Trophoblast cell (in vitro differentiated cells and primary cell): ENCODE measurements at places on chromosomes 5 and 9.
A peak's percentile ranks its signal among the peaks of the same experiment; 100 is the strongest.

DNA sequence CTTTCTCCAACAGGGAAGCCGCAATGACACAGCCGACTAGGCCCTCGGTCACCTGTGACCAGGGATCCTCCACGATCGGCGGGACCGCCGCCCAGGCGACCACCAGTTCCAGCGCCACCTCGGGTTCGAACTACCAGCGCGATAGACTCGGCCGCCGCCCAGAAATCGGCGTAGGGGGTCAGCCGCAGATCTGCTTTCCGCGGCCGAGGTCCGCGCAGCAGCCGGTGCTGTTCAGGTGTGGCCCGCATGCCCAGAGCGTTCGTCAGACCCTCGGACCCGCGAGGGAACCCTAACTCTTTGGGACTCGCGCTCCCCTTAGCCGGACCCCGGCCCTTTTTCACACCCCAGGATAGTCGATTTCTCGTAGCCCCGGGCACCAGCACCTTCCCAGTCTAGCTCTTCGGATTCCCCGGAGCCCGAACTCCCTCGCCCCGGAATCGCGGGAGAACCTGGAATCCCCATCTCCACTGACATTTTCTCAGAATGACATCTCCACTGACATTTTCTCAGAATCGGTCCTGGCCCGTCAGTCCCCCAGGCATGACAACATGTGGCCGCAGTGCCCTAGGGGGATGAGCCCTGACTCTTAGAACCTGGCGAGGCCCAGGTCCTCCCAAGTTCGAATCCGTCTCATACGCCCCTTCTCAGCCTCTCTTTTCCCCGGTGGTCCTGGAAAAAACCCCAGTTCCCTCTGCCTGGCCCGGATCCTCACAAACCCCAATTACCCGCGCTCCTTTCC is 428 bp downstream of the C5orf52 start:
- no peaks in the 10 kb centered on the region for H3K27me3 ChIP-seq
- no peak overlapping the region for H3K4me3 ChIP-seq
- DNase-seq, result peak; percentile 54
- H3K27ac ChIP-seq, result no peak overlapping the region

DNA sequence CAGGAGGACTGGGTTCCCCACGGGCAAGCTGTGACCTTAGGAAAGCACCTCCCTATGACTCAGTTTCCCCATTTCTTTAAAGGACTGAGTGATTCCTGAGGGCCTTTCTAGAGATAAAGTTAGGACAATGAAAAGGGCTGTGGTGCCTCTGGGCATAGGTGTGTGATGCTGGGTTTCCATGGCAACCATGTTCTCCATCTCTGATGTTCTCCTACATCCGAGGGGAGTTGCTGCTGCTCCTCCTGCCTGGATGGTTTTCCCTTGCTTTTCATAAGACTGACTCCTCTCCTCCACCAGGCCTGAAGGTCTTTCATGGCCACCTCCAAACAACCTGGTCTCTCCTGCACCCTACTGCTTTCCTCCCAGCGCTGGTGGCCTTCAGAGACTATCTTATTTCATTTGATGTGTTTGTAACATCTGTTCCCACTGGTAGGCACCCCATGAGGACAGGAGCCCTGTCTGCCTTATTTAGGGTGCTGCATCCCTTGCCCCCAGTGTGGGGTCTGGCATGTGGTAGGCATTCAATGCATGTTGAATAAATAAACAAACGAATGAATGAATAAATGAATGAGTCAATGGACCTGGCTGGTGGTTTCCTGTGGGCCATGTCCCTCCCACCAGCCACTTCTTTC is 112.2 kb upstream of the HAND1 start:
- no peak overlapping the region for H3K27ac ChIP-seq
- H3K4me1 ChIP-seq, result peaks cover 7% of the 10 kb centered on the region
- H3K36me3 ChIP-seq, result no peaks in the 10 kb centered on the region
- no peaks in the 10 kb centered on the region for H3K27me3 ChIP-seq
- H3K4me3 ChIP-seq, result no peak overlapping the region
- no peak for DNase-seq

- H3K27me3 ChIP-seq, result no peaks in the 10 kb centered on the region
- H3K36me3 ChIP-seq, result peaks cover 13% of the 10 kb centered on the region
- no peak overlapping the region for H3K27ac ChIP-seq
- no peak for DNase-seq
- H3K4me3 ChIP-seq, result no peak overlapping the region
Measured at GRCh38 chr9:98142925-98143481, 24.0 kb upstream of the TRIM14 start.

DNA sequence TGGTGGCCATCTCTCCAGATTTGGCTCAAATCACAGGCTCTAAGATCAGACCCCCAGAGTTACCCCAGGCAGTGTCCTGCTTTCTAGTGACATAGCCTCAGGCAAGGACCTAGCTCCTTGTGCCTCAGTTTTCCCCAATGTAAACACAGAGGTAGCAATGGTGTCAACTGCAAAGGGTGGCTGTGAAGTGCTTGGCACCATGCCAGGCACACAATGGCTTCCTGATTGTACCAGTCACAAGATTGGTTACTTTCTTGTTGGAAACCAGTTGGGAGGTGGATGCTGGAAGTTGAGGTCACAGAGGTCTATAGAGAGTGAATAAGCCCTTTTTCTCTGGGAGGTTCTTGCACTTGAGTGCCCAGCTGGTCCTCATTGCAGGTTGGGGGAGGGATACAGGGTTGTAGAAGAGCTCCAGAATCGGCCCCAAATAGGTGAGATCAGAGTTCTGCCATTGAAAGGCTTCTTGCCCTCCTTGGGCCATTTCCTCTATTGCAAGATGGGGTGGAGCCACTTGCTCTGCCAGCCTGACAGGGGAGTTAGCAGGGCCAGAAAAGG is 2.3 kb downstream of the STKLD1 start:
- H3K4me3 ChIP-seq, result no peak overlapping the region
- no peak for DNase-seq
- peaks cover 2% of the 10 kb centered on the region for H3K4me1 ChIP-seq
- H3K27ac ChIP-seq, result no peak overlapping the region
- H3K27me3 ChIP-seq, result no peaks in the 10 kb centered on the region
- H3K36me3 ChIP-seq, result peaks cover under 1% of the 10 kb centered on the region

GRCh38 chr9:84270847-84271530 is 69.6 kb downstream of the SLC28A3 start:
- H3K27me3 ChIP-seq, result no peaks in the 10 kb centered on the region
- H3K4me1 ChIP-seq, result no peaks in the 10 kb centered on the region
- DNase-seq, result no peak
- no peaks in the 10 kb centered on the region for H3K36me3 ChIP-seq
- no peak overlapping the region for H3K4me3 ChIP-seq

GRCh38 chr9:79131246-79131774 is 440.5 kb upstream of the TLE4 start:
- no peak overlapping the region for H3K27ac ChIP-seq
- no peak for DNase-seq
- no peak overlapping the region for H3K4me3 ChIP-seq
- H3K4me1 ChIP-seq, result no peaks in the 10 kb centered on the region

- H3K4me3 ChIP-seq, result no peak overlapping the region
- no peak overlapping the region for H3K27ac ChIP-seq
- peaks cover 2% of the 10 kb centered on the region for H3K36me3 ChIP-seq
Measured at GRCh38 chr9:109418827-109419226, 79.3 kb downstream of the PTPN3 start.

GRCh38 chr9:76372336-76372735 is 21.9 kb downstream of the RFK start:
- H3K27ac ChIP-seq, result no peak overlapping the region
- no peaks in the 10 kb centered on the region for H3K27me3 ChIP-seq
- no peaks in the 10 kb centered on the region for H3K36me3 ChIP-seq

GRCh38 chr5:124824637-124825158 is 78.3 kb upstream of the ZNF608 start:
- H3K27ac ChIP-seq, result no peak overlapping the region
- no peak overlapping the region for H3K4me3 ChIP-seq
- H3K36me3 ChIP-seq, result no peaks in the 10 kb centered on the region
- DNase-seq, result peak; percentile 15
- H3K4me1 ChIP-seq, result no peaks in the 10 kb centered on the region

DNA sequence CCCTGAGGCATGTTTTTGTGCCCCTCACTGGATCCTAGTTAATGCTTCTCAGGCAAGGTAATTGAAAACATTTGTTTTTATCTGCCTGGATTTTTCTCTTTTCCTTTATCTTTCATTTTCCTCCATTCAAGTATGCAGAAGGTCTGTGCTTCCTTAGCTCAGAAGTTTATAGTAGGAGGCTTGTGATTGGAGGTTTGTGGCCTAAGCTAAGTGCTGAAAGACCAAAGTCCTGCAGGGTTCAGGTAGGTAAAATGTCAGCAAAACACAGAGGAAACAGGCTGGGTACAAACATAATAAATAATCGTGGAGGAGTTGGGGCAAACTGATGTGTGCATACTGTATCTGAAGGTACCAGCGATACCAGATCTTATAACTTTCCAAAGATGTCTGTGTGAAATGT is 230.9 kb upstream of the KLF4 start:
- H3K4me3 ChIP-seq, result no peak overlapping the region
- no peaks in the 10 kb centered on the region for H3K4me1 ChIP-seq
- H3K36me3 ChIP-seq, result no peaks in the 10 kb centered on the region
- H3K27ac ChIP-seq, result no peak overlapping the region
- no peak for DNase-seq

DNA sequence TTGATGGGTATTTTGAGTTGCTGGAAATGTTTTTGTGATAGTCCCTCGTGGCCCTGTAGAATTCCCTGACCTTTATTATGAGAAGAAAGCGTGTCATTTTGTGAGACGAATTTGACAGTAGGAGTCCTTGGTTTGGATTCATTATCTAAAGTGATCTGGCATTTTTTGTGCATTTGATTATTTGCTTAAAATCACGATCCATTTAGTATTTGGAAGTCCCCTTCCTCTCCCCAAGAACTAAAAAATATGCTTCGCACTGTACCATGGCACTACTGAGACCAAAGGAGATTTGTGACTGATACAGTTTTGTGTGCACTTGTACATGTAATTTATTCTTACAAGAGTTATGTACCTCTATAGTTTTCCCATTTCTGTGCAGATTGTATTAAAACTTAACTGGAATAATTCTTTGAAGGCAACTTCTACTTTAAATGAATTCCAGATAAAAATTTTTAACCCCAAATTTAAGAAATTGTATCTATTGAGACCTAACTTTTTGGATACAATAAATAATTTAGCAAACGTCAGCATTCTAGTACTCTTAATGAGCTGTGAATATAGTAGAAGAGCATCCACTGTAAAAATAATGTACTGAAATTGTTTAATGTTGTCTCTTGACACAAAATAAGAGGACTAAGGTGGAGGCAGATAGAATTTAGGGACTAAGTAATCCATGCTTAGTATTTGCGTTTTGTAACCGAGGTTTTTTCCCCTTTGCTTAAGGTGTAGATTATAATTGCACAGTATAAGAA is 2.1 kb downstream of the MAP3K1 start:
- H3K36me3 ChIP-seq, result no peaks in the 10 kb centered on the region
- H3K27ac ChIP-seq, result peak overlapping the region; percentile 97
- no peak for DNase-seq
- H3K4me3 ChIP-seq, result no peak overlapping the region
- H3K27me3 ChIP-seq, result no peaks in the 10 kb centered on the region

DNA sequence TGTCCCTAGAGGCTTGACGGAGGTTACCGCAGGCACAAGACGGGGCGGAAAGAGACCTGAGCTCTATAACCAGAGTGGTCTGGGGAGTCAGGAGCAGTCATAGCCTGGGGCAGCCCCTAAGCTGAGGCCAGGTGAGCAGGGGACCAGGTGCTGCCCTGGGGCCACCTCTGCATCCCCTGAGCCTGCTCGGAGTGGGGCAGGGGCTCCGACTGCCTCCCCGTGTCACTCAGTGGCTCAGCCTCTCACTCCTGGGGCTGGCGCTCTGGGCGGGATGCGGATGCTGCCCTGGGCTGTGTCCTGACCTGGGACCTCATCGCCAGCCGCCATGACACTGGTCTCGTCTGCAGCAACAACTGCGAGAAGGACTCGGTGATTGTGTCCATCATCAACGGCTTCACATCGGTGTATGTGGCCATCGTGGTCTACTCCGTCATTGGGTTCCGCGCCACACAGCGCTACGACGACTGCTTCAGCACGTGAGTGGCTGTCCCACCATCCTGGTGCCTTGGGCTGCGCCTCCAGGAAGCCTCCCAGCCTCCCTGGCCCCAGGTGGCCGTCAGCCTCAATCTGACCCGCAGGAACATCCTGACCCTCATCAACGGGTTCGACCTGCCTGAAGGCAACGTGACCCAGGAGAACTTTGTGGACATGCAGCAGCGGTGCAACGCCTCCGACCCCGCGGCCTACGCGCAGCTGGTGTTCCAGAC is 8.8 kb upstream of the SLC6A18 start:
- no peaks in the 10 kb centered on the region for H3K4me1 ChIP-seq
- peak overlapping the region; percentile 21 for H3K4me3 ChIP-seq
- H3K27me3 ChIP-seq, result no peaks in the 10 kb centered on the region

- peaks cover 2% of the 10 kb centered on the region for H3K27me3 ChIP-seq
- no peak overlapping the region for H3K4me3 ChIP-seq
- peak; percentile 40 for DNase-seq
- H3K4me1 ChIP-seq, result no peaks in the 10 kb centered on the region
Measured at GRCh38 chr5:548256-548655, 24.0 kb upstream of the SLC9A3 start.

- H3K27ac ChIP-seq, result no peak overlapping the region
- no peak for DNase-seq
- H3K27me3 ChIP-seq, result no peaks in the 10 kb centered on the region
- H3K36me3 ChIP-seq, result no peaks in the 10 kb centered on the region
Measured at GRCh38 chr5:153584126-153584959, 93.9 kb downstream of the GRIA1 start.

GRCh38 chr5:143447983-143448382 is 44.5 kb upstream of the NR3C1 start:
- no peak overlapping the region for H3K4me3 ChIP-seq
- no peak for DNase-seq
- no peaks in the 10 kb centered on the region for H3K36me3 ChIP-seq
- no peaks in the 10 kb centered on the region for H3K27me3 ChIP-seq
- H3K4me1 ChIP-seq, result no peaks in the 10 kb centered on the region

- H3K27ac ChIP-seq, result no peak overlapping the region
- H3K36me3 ChIP-seq, result no peaks in the 10 kb centered on the region
- no peaks in the 10 kb centered on the region for H3K27me3 ChIP-seq
- no peak overlapping the region for H3K4me3 ChIP-seq
- H3K4me1 ChIP-seq, result no peaks in the 10 kb centered on the region
Measured at GRCh38 chr5:156331845-156332244, 4.9 kb downstream of the SGCD start.

- no peak overlapping the region for H3K27ac ChIP-seq
- H3K36me3 ChIP-seq, result no peaks in the 10 kb centered on the region
- no peaks in the 10 kb centered on the region for H3K27me3 ChIP-seq
Measured at GRCh38 chr9:116250891-116251290, 97.3 kb downstream of the PAPPA start.
